ENCODE measurements at places on chromosomes 4 and X.
A peak's percentile ranks its signal among the peaks of the same experiment; 100 is the strongest.

DNA sequence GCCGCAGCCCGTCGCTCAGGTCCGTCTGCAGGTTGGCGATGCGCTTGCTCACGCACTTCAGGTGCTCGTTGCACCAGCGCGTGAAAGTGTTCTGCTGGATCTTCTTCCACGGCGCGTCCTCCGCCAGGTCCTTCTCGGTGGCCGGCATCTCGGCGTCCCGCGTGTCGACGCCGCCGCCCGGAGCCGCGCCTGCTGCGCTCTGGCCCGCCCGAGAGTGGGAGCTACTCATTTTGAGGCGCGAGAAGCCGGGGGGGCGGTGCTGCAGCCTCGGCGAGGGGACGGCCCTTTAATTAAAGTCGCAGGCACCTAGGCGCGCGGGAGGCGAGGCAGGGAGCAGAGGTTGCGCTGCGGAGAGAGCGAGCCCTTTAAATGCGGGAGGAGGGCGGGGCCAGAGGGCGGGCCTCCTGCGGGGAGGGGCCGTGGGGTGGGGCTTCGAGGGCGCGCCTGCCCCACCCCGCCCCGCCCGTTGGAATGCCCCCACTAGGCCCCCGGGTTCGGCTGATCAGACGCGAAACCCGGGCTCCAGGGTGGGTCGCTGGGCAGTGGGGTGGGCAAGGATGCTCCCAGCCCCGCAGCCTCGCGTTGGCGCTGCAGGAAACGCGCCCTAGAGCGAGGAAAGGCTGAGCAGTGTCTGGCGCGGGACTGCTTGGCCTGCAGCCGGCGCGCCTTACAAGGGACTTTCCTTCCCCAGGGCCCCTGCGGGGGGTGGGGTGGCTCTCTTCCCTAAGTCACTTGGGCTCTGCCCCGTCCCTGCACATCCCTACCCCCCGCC lies 3.2 kb downstream of the FLNA start:
- peak; percentile 93 for DNase-seq

- peak; percentile 70 for DNase-seq
Observed at GRCh38 chr4:16682975-16683374, 215.5 kb downstream of the LDB2 start.

GRCh38 chr4:112881842-112882241 lies 167.6 kb upstream of the ANK2 start:
- peak; percentile 12 for DNase-seq

GRCh38 chr4:59698041-59698440 lies 1502.1 kb upstream of the ADGRL3 start:
- DNase-seq = no peak

- DNase-seq = no peak
Observed at GRCh38 chr4:101183221-101183620, 164.1 kb downstream of the PPP3CA start.

GRCh38 chrX:18995221-18995620 lies 11.3 kb upstream of the PHKA2 start:
- DNase-seq = peak; percentile 50

- DNase-seq = peak; percentile 84
Observed at GRCh38 chr4:76067652-76068286, 6.7 kb upstream of the ART3 start.

- DNase-seq = no peak
Observed at GRCh38 chr4:6415031-6415705, 57.2 kb downstream of the PPP2R2C start.

- no peak for DNase-seq
Observed at GRCh38 chr4:100848841-100849240, 331.0 kb upstream of the EMCN start.

- DNase-seq = peak; percentile 39
Observed at GRCh38 chr4:57131849-57132742, 21.9 kb upstream of the IGFBP7 start.

GRCh38 chr4:51963841-51964517 lies 56.2 kb downstream of the LRRC66 start:
- DNase-seq = no peak

DNA sequence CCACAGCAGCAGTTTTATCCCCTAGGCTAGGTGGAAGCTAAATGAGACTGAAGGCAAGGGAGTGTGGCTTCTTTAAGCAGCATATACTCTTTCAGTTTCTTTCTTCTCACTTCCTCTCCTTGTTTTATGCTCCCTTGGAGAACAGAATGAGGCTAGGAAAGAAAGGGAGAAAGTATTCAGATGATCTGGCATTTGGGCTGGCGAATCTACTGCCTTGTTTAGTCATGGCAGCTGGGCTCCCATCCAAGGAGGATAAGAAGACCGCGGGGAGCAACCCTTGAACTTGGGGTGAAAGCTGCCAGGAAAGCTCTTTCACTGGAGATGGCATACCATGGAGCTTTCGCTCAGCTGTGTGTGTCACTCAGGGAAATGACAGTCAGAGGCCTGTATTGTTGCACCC lies 72.1 kb downstream of the ARHGEF38 start:
- DNase-seq = peak; percentile 53

DNA sequence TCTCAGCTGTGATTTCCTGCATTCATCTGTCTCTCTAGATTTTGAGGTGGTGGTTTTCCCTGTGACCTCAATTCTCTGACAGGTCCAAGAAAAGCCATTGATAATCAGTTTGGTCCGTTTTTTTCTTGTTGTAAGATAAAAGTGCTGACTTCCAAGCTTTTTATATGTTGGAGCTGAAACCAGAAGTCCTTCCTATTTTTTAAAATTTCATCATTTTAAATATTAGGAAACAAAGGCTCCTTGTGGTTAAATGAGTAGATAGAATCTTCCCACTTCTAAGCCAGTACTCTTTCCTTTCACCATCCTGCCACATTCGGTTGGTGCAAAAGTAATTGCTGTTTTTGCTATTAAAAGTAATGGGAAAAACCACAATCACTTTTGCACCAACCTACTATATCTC lies 18.3 kb downstream of the RNF175 start:
- DNase-seq = no peak

DNA sequence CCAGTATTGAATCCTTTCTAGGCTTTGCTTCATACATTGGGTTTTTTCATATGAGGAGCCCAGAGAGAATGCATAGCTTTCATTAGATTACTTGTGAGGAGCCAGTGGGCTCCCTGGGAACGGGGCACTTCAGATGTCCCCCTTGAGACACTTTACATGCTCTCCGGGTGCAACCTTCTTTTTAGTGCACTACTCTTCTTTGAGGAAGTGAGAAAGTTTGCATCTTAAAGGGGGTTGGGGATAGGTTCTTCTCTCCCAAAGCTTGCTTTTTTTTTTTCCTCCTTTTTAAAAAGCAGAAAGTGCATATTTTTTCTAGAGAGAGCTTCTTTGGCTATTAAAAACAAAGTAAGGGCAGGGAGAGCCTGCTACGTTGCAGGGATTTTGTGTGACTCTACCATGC lies 4.3 kb downstream of the HADH start:
- no peak for DNase-seq

- peak; percentile 57 for DNase-seq
Observed at GRCh38 chr4:82715731-82716617, 82.6 kb downstream of the SCD5 start.

- peak; percentile 84 for DNase-seq
Observed at GRCh38 chr4:173025131-173025530, 143.5 kb upstream of the GALNT7 start.

Data from fibroblast of pulmonary artery (primary cell).